ENCODE measurements at places on chromosomes 13 and 19.

- DNase-seq = no peak
Observed at GRCh38 chr13:36130552-36131221, 495 bp downstream of the DCLK1 start.

GRCh38 chr13:65911546-65912193 is 1318.5 kb downstream of the PCDH9 start:
- DNase-seq = no peak

DNA sequence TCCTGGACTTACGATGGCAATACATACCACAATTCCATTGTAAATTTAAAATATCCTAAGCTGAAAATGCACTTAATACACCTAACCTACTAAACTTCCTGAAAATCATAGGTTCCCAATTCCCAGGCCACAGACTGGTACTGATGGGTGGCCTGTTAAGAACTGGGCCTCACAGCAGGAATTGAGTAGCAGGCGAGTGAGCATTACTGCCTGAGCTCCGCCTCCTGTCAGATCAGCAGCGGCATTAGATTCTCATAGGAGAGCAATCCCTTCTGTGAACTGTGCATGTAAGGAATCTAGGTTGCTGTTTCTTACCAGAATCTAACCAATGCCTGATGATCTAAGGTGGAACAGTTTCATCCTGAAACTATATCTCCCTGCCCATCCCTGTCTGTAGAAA is 1670.2 kb upstream of the PCDH20 start:
- DNase-seq = no peak

DNA sequence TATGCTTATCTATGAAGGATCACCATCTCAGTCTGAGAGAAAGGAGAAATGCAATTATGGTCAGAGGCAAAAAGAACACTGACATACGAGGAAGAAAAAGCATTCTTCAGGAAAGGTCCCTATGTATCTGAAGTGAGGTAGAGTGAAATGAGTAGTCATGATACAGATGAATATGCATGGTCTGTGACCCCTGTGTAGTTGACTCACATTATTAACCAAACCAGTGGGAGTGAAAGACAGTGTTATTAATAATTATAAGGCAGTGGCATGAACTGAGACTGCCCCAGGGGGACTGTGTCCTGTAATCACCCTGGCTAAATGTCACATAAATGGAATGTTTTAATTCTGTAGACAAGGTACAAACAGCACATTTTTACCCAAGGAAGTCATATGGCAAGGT is 1320.2 kb upstream of the PCDH9 start:
- no peak for DNase-seq

DNA sequence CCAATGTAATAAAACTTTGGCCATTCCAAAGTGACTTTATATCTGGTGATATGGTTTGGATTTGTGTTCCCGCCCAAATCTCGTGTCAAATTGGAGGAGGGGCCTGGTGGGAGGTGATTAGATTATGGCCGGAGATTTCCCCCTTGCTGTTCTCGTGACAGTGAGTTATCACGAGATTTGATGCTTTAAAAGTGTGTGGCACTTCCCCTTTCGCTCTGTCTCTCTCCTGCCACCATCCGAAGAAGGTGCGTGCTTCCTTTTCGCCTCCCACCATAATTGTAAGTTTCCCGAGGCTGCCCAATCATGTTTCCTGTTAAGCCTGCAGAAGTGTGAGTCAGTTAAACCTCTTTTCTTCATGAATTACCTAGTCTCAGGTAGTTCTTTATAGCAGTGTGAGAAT is 9.3 kb upstream of the NALCN start:
- DNase-seq = no peak

- DNase-seq = no peak
Observed at GRCh38 chr13:100809856-100810255, 135.3 kb upstream of the TMTC4 start.

DNA sequence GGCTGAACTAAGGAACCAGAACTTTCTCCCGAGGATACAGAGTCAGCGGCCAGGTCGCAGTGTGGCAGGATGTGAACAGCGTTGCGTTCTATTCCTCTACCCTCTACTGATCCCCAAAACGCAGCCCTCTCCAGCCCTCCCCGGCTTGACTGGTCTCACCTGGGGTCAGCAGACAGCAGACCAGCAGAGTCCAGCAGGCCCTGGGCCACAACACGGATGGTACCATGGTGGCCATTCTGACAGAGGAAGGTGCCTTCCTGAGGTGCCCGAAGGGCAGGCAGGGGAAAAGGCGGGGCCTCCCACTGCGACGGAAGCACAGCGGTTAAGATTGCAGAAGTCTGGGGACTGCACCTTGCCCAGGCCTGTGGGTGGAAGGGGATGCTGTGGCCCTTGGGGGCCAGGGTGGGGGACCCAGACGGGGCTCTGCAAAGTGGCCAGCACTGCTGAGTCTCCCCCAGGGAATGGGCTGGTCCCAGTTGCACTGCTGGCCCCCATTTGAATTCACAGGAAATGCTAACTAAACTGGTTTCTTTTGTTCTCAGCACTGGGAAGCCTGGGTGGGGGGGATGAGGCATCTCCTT is at the start of gene ICAM3:
TSS of gene ICAM3 (minus strand) at position 245 of the 581 bp plus-strand sequence. CDS start at position 235, 10 bp downstream.
- DNase-seq = peak; percentile 63

- no peak for DNase-seq
Observed at GRCh38 chr19:33366127-33366526, 7.4 kb upstream of the CEBPG start.

GRCh38 chr13:30971575-30971974 is 39.1 kb downstream of the TEX26 start:
- no peak for DNase-seq

- DNase-seq = no peak
Observed at GRCh38 chr13:112750570-112750969, 60.7 kb downstream of the ATP11A start.

DNA sequence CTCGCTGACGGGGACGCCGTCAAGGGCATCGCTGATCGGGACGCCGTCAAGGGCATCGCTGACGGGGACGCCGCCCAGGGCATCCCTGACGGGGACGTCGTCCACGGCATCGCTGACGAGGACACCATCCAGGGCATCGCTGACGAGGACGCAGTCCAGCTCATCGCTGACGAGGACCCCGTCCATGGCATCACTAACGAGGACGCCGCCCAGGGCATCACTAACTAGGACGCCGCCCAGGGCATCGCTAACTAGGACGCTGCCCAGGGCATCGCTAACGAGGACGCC is 945.2 kb downstream of the TUBA3C start:
- DNase-seq = no peak

DNA sequence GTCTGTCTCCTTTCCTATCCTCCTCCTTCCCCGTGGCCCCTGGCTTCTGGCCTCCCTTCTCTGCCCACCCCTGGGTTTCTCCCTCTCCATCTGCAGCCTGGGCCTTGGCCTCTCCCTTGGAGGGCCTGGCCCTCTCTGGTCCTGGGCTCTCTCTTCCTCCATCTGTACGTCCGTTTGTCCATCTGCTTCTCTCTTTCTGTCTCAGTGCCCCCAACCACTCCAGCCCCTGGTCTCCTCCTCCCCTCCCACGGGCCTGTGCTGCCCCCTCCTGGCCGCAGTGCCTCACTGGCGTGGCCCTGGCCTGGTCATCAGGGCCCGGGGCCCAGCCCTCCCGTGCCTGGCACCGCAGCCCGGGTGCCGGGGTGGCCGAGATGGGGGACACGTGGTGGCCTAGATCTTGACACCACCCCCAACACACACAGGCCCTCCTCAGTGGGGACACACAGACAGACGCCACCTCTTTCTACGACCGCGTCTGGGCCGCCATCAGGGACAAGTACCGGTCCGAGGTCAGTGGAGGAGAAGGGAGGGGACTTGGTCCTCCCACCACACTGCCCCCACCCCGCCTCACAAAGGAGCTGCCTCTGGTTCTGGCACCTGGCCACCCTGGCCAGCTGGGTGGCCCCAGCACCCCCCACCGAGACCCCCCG is 11.3 kb downstream of the PRKCSH start:
- peak; percentile 40 for DNase-seq

DNA sequence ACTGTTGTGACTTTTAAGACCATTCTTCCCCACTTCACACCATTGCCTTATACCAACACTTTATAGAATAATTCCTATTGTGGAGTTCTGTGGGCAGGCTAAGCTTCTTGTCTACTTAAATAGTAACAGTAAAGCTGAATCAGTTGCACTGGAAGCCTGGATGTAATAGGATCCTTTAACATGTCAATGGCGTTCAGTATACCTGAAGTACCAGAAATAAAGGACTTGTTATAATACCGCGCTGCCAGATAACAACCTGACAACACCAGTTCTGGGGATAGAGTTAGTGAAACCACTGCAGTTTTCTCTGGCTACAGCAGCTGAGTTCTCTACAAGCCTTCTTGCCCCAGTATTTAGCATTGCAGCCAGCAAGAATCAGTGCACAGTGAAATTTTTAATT is 52.0 kb upstream of the TNFRSF19 start:
- DNase-seq = no peak

DNA sequence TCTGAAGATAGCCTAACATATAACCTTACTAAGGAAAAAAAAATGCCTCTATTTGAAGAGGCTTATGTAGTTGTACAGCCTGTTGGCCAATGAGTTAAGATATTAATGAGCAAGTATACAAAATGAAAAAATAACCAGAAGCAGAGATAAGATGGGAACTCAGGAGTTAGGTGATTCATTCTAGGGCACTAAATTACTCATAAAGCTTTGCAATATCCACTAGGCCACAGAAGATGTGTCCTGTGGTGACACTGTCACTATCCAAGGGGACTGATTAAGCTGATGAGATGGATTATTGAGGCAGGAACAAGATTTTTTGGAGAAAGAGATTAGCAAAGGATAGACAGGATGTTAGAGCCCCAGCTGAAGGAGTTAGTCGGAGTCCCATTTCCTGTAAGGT is 99.6 kb downstream of the LIG4 start:
- DNase-seq = no peak

DNA sequence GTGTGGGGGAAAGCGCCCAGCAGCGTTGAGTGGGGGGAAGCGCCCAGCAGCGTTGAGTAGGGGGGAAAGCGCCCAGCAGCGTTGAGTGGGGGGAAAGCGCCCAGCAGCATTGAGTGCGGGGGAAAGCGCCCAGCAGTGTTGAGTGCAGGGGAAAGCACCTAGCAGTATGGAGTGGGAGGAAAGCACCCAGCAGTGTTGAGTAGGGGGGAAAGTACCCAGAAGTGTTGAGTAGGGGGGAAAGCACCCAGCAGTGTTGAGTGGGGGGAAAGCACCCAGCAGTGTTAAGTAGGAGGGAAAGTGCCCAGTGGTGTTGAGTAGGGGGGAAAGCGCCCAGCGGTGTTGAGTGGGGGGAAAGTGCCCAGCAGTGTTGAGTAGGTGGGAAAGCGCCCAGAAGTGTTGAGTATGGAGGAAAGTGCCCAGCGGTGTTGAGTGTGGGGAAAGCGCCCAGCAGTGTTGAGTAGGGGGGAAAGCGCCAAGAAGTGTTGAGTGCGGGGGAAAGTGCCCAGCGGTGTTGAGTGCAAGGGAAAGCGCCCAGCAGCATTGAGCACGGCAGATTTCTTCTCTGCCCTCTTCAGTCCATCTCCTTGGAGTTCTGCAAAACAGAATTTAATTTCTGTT is 138.4 kb downstream of the ATP11A start:
- no peak for DNase-seq

DNA sequence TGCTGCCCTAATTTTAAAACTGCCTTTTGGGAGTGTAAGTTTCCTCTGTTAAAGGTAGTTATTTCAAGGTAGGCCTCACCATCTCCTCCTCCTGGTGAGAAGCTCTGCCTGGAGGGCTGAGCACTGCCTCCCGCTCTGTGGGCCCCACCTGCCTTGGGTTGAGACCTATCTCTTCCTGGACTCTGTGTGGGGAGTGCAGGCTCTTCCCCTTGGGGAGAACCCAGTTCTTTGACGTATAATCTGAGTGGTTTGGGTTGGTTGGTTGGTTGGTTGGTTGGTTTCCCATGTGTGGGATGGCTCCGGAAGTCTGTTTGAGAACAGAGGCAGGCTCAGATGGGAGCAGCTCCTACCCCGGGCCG is 39.1 kb downstream of the ACTN4 start:
- DNase-seq = no peak

- DNase-seq = no peak
Observed at GRCh38 chr13:45522571-45522970, 57.8 kb downstream of the COG3 start.

GRCh38 chr19:11375143-11375948 is 880 bp downstream of the SWSAP1 start:
- DNase-seq = peak; percentile 56

DNA sequence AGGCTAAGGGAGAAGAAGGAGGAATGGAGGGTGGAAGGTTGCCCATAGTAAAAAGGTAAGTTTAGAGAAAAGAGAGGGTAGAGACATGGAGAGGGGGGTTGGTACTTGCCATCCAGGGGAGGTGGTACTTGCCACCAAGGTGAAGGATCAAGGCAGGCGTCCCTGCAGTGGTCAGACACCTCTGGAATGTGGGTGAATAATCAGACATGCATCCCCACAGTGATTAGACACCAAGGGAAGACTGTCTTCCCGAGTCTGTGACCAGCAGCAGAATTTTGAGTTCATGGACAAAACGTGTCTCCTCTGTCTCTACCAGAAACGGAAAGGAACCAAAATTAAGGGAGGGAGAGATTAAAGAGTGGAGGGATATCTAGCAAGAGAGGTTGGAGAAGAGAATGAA is 27.1 kb upstream of the IGFL1 start:
- no peak for DNase-seq

- no peak for DNase-seq
Observed at GRCh38 chr19:46552891-46553290, 48.2 kb upstream of the CALM3 start.
